Panc1 (cell line): ENCODE measurements at places on chromosomes 6 and 20.

GRCh38 chr6:16572317-16572716 is 188.9 kb downstream of the ATXN1 start:
- no peak for DNase-seq

DNA sequence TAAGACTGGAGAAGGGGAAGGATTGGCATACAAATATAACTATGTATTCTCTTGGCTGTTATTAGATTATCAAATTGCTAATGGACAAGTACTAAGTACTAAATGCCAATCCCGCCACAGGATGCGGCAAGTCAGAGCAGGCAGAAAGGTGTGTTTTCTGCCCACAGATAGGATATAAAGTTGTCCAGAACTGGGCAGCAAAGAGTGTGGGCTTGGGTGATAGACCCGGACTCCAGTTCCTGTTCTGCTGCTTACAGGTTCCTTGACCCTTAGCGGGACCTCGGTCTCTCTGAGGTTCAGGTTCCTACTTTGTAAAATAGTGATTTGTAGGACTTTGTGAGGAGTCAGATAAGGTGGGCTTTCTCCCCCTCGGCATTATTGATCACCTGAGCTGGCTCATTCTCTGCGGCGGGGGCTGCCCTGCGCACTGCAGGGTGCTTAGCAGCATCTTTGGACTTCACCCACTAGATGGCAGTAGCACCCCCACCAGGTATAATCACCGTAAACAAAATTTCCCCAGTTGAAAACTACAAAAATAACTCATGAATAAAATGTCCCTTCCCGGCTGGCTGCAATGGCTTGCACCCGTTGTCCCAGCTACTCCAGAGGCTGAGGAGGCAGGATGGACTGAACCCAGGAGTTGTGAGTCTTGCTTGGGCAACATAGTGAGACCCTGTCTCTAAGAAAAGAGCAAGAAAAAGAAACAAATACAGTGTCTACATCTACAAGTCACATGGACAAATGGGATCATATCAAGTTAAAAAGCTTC is 193.1 kb downstream of the DOK5 start:
- DNase-seq = no peak

GRCh38 chr6:1657771-1658165 is 48.1 kb downstream of the FOXC1 start:
- DNase-seq = no peak

DNA sequence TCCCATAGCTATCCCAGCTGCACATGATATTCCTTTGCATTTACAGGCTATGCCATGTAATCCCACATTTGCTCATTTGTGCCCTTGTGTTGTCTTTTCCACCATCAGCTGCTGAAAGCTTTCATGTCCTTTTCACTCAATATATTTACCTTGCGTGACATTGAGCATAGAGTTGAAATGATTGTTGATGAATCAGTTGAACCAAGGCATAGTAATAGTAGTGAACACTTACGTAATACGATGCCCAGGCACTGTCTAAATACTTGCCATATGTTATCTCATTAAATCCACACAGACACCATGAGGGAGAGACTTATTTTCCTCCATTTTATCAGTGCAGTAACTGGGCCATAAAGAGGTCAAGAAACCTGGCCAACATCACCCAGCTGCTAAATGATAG is 13.1 kb downstream of the RNF8 start:
- DNase-seq = no peak
